ENCODE measurements at places on chromosomes 1 and 21. TPM values are rescaled to one million over a fixed set of nuclear protein-coding genes. Genes with fewer than 3 reads are reported as not detected.

The GBP6 gene
- polyA plus RNA-seq, result 0.04 TPM

The KRTAP22-1 gene
- polyA plus RNA-seq, result not detected

- DNase-seq, result no peak
- no peak overlapping the region for H3K27ac ChIP-seq
- H3K4me1 ChIP-seq, result no peaks in the 10 kb centered on the region
These were observed 88.5 kb upstream of the DAB1 start for GRCh38 chr1:57512386-57512785.

GRCh38 chr1:27572019-27572678 is 31.8 kb downstream of the AHDC1 start:
- H3K27me3 ChIP-seq, result no peaks in the 10 kb centered on the region
- no peaks in the 10 kb centered on the region for H3K36me3 ChIP-seq
- H3K4me1 ChIP-seq, result peaks cover 7% of the 10 kb centered on the region
- no peak for DNase-seq

- H3K36me3 ChIP-seq, result no peaks in the 10 kb centered on the region
- no peaks in the 10 kb centered on the region for H3K27me3 ChIP-seq
- no peak overlapping the region for H3K4me3 ChIP-seq
- H3K4me1 ChIP-seq, result no peaks in the 10 kb centered on the region
- H3K27ac ChIP-seq, result no peak overlapping the region
- no peak for DNase-seq
These were observed 350.2 kb downstream of the PLPP3 start for GRCh38 chr1:56229186-56229585.

DNA sequence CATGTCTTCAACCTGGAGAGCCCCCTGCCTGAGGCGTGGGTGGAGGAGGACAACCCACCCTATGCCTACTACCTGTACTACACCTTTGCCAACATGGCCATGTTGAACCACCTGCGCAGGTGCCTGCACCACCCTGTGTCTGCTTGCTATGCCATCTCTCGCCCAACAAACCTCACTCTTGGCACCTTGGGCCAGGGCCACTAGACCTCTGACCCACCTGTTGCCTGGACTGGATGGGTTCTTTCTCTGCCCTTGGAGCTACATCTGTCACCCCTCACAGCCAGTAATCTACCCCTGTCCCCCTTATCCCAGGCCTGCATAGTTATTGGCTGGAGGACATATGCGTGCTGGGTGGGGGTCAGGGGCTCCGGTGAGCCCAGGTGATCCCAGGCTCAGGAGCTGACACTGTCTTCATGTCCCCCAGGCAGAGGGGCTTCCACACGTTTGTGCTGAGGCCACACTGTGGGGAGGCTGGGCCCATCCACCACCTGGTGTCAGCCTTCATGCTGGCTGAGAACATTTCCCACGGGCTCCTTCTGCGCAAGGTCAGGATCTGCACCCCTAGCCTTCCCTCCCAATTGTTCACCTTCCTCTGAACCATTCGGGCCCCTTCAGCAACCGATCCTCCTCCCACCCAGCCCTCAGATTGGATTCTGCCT is 9.9 kb downstream of the AMPD2 start:
- no peak overlapping the region for H3K27ac ChIP-seq
- no peak overlapping the region for H3K4me3 ChIP-seq
- H3K4me1 ChIP-seq, result peaks cover 7% of the 10 kb centered on the region
- H3K36me3 ChIP-seq, result peaks cover 8% of the 10 kb centered on the region
- DNase-seq, result no peak

DNA sequence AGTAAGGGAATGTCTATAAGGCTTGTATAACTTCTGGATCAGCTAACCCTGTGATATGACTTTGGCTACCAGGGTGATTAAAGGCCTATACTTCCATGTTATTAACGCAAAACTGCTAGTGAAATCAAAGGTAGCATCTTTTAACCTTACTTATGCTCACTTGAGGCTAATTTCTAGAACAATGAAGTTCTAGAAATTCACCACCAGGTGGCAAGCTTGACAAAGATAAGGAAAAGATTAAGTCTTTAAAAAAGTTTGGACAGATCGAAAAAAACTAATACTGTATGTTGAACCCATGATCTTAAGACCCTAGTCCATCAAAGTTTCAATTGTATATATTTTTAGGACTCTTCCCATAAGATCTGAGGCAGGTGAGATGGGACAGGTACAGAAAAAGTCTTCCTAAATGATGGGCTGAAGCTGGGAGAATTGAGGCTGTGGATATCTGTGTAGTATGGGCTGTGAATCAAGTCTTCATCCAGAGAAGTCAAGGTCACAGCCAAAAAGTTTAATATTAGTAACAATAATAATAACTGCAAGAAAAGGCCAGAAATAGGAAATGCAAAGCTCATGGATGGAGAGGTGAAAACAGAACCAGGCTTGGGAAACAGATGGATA is 18.8 kb downstream of the KYAT3 start:
- H3K36me3 ChIP-seq, result no peaks in the 10 kb centered on the region
- H3K27me3 ChIP-seq, result no peaks in the 10 kb centered on the region
- DNase-seq, result no peak
- peaks cover 4% of the 10 kb centered on the region for H3K4me1 ChIP-seq
- no peak overlapping the region for H3K27ac ChIP-seq

DNA sequence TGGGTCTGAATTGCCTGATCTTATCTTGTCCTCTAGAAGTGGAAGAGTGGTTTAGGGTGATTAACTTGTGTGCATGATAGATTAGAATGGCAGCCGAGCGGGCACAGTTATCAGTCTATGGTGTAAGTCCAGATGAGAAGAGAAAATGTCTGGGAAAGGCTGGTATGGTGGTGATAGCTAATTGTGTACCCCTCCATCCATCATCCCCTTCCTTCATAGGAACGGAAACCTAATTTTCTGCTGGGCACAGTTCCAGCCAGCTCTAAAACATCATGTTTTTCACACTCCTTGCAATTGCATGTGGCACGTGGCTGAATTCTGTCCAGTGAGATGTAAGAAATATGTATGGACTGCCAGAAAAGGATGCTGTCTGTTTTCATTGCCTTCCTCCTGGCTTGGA is 40.9 kb upstream of the ZP4 start:
- H3K4me1 ChIP-seq, result no peaks in the 10 kb centered on the region
- no peaks in the 10 kb centered on the region for H3K36me3 ChIP-seq
- H3K4me3 ChIP-seq, result no peak overlapping the region
- H3K27ac ChIP-seq, result no peak overlapping the region
- no peaks in the 10 kb centered on the region for H3K27me3 ChIP-seq
- DNase-seq, result no peak
